Common myeloid progenitor, CD34-positive (primary cell): ENCODE measurements at places on chromosomes 5 and 9.
A peak's percentile ranks its signal among the peaks of the same experiment; 100 is the strongest.

DNA sequence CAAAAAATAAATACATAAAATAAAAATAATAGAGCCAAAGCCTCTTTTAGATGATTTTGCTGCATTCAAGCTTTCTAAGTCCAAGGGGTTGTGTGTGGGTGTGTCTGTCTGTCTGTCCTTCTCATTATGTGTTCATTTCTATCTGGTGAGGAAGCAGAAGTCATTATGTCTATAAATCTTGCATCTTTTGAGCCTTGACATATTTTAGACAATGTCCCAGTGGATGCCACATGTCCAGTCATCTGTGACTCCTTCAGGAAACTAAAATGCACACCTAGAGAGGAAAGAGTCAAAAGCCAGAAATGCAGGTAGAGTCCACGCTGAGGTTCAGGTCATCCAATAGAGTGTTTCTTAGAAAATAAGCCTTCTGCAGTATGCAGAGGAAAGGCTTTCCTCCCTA lies 80.9 kb downstream of the GALNT10 start:
- no peak for DNase-seq

GRCh38 chr5:3129252-3129651 lies 377.8 kb upstream of the IRX2 start:
- no peak for DNase-seq

DNA sequence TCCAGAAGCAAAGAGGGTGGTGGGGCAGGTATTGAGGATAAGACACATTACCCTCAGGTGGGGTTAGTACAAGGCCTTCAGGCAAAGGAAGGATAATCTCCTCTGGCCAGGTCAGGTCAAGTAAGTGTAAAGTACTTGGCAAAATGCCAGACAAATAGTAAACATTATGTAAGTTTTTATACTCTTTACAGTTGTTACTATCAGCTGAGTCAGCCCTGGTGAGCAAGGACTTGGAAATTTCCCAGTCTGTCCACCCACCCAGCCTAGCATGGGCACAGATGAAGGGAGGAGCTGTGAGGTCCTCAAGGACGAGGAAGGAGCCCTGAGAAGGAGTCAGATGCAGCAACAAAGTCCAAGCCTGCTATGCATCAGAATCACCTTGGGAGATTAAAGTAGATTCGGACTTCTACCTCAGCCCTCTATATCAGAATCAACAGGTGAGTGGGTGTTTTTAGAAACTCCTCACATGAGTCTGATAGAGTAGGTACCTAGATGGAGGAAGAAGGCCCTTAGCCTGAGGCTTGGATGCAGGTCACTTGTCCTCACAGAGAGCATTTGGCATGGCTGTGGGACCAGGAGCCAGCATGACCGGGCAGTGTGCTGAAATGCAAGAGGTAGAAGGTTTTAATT lies 50.2 kb upstream of the BARX1 start:
- DNase-seq, result no peak

DNA sequence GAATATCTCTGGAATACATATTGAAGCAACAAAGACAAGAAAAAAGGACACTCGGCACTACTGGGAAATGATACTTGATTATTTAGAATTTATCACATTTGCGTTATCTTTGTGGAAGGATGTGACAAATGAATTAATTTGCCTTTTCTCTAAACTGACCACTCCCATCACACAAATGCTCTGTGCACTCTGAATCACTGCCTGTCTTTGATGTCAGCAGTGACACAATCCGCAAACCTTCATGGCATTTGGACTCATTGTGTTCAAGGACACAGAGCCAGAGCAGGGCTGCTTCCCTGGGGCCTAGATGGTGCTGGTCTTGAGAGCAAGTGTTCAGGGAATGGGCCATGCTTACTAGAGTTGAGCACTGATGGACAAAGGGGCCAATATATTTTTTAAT lies 4.9 kb upstream of the KIF4B start:
- DNase-seq, result no peak

DNA sequence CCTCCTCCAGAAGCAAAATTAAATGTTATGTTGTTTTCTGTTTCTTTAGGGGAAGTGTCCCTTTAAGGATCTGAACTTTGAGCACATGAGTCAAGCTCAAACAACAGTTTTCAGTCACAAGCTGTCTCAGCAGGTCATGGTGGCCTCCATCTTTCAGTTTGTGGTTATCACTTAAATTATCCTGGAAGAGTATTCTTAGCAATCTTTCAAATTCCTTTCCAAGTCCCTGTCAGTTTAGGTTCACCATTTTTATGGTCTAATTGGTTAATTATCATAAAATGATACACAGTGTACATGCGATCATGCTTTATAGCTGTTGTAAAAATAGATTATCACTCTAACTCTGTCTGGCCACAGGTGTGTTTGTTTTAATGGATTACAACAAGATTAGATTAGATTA lies 43.1 kb upstream of the SELENOP start:
- no peak for DNase-seq

DNA sequence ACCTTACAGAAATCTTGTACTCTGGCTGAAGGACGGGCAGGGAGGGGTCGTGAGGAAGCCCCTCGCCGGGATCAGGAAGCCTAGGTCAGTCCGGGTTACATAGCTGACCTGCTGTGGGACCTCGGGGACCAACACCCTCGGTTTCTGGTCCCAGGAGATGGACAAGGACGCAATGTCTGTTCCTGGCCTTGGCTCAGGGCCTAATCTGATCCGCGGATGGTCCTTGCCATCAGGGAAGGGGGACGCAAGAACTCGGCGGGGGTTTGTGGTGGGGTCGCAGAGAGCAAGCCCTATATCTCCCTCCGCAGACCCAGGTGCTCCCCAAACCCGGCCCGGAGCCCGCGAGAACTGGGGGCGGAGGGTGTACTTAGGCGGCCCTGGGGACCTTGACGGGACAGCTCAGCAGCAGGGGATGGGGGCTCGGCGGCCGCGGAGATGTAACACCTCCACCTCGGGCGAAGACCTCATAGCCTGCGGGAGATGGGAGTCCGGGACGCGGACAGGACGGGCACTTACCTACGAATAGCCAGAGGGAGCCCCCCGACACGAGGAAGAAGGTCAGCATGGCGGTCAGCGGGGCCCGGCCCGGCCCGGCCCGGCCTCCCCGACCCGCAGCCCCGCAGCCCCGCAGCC lies 353 bp downstream of the ACSL6 start:
- DNase-seq, result no peak

GRCh38 chr5:117829646-117830045 lies 1158.7 kb downstream of the DTWD2 start:
- DNase-seq, result no peak

- no peak for DNase-seq
These were observed 20.5 kb upstream of the JAK2 start for GRCh38 chr9:4964540-4964939.

DNA sequence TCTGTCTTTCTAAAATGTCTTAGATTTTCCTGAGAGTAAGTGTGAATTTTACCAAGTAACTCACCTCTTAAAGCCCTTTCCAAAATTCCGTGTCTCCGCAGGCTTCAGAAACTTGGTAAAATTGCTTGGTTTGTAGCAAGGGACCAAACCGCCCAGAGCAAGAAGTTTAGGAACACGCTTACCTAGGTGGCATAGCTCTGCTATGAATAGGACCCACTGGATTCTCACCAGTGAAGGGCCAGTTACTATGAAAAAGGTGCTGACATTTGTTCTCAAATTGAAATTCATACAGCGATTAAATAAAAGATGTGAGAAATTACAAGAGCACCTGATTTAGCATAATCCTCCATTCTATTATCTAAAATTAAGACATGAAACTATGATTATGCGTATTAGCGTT lies 6.7 kb downstream of the NME5 start:
- no peak for DNase-seq

DNA sequence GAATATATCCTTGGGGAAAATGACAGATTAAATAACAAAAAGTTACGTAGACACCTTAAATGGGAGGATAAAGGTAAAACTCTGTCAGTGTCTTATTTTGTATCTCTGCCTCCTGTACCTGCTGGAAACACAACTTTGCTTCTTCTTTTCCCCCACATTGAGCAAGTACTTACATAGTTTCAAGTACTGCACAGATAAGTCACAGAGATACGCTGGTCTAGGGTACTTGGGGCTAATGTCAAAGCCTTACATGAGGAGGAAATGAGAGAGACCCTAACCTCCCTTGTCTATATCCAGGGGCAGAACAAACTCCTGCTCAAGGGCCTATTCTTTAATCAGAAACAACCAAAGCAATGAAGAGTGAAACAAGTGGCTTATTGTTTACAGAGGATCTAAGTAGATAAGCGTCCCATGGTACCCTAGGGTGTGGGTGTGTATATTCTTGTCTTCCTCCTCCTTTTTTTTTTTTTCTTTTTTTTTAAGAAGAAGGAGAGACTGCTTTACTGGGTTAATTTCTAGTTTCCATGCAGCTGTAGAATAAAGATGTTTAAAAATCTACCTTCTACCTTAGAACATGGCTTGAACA lies 43.1 kb downstream of the ELL2 start:
- no peak for DNase-seq

DNA sequence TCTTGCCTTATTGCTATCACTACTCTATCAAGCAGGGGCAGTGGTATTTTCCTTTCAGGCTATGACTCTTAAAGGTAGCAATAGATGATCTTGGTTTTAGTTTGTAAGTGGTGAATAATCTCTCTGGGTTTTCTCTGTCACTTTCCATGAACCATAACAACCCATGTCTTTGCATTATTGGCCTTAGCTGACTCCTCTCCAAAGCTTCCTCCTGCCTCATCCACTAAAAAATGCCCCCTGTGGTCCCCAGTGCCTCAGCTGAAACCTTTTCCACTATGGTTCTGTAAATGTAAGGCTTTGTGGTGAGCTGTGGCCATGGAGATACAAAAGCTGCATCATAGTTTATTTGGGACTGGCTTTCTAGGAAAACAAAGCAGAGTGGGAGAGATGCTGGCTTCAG lies 128.8 kb downstream of the GPBP1 start:
- DNase-seq, result no peak

DNA sequence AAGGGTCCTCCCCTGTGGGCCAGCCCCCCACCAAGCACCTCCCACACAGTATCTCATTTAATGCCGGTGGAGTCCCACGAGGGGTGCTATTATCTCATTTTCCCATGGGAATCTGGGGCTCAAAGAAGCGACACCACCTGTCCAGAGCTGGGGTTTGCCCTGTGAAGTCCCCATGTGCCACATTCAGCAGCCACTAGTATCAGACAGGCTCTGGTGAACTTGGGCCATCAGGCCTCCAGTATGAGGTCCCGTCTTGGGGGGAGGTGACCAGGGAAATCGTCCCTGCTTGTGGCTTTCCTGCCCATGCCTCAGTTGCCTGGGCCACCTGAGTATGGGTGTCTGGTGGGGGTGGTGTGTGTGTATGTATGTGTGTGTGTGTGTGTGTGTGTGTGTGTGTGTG lies 222.7 kb downstream of the PBX3 start:
- DNase-seq, result no peak

DNA sequence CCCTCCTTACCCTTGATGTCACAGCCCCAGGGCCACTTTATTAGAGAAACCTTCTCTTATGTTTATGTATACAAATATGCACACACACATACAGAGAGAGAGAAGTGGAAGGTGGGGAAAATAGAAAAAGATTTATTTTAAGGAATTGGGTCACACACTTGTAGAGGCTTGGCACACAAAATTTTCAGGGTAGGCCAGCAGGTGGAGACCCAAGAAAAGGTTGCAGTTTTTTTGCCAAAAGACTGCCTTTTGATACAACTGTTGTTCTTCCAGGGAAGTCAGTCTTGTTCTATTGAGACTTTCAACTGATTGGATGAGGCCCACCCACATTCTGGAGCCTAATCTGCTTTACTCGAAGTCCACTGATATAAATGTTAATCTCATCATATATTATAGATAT lies 131.1 kb upstream of the PPP1R2B start:
- no peak for DNase-seq

- DNase-seq, result no peak
These were observed 9.0 kb upstream of the OR1N1 start for GRCh38 chr9:122536134-122536533.

- DNase-seq, result no peak
These were observed 631.5 kb upstream of the ST8SIA4 start for GRCh38 chr5:101534491-101535110.

DNA sequence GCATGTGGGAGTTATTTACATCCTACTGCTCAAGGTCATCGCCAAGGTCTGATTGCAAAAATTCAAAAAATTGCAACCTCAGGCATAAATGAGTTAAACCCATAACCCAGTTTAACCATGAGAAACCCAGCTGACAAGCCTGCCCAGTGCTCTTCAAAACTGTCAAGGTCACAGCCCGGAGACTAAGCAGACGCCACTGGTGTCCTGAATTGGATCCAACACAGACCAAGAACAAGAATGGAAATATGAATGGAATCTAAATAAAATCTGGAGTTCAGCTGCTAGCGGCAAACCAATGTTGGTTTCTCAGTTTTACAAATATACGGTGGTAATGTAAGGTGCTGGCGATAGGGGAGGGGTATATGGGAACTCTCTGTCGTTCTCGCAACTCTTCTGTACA lies 201.5 kb upstream of the MVB12B start:
- DNase-seq, result no peak

- no peak for DNase-seq
These were observed 34.0 kb upstream of the FGF1 start for GRCh38 chr5:142719836-142720370.

DNA sequence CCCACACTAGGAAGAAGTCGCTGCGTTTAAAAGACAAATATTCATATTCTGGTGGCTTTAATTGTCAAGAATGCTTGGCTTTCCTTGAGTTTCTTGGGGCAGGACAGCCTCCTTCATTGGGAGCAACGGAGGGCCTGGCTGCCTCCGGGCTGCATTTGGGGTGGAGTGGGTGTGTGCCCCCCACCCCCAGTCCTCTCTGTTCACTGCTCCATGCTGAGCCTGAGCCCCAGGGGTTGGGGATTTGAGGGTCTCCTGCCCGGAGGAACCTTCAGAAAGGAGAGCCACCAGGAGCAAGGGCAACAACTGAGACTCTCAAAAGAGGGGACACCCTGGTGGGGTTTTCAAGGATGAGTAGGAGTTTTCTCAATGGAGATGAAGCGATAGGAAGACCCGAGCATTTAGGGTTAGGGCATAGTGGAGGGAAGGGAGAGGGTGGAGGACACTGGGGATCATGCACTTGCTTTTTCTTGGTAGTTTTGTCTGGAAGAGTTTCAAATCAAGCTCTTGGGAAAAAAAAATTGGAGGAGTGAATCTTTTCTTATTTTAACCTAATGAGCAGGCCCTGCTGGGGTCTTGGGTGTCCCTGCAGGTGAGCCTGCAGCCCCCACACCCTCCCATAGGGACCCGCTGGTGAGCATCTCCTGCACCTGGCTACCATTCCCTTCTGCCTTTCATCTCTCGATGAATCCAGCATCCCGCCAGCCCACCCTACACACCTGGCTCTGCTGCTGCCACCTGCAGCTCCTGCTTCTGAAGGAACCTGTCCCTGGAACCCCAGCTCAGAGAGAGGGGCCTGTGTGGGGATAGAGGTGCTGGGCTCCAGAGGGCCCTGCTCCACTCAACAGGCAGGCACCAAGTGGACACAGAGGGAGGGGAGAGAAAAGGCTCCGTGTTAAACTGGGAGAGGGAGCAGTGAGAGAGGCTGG lies 4.1 kb downstream of the SLC6A19 start:
- DNase-seq, result no peak

GRCh38 chr5:80600943-80601693 lies 31.0 kb upstream of the ANKRD34B start:
- DNase-seq, result no peak

- DNase-seq, result peak; percentile 60
These were observed 23.1 kb upstream of the NSMF start for GRCh38 chr9:137482094-137482781.

GRCh38 chr5:64417390-64417789 lies 88.4 kb upstream of the RGS7BP start:
- DNase-seq, result no peak
